HTR-8/SVneo (cell line): ENCODE measurements at places on chromosomes 16 and 17.

DNA sequence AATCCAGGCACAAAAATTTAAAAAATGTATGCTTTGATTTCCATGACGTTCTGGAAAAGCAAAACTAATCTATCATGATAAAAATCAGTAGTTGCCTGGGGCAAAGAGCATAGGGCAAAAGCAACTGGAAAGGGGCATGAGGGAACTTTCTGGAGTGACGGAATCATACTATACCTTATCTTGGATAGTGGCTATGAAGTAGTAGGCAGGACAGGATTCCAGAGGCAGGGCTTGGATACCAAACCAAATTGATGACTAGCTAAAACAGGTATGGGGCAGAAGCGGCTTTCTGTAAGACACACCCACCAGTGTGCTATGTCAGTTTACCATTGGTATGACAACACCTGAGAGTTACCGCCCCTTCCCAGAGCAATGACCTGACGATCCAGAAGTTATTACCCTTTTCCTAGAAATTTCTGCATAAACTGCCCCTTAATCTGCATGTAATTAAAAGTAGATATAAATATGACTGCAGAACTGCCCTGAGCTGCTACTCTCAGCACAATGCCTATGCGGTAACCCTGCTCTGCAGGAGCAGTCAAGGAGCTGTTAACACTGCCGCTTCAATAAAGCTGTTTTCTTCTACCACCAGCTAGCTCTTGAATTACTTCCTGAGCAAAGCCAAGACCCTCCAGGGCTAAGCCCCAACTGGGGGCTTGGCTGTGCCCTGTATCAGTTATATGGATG lies 56.7 kb downstream of the CFDP1 start:
- DNase-seq: no peak

DNA sequence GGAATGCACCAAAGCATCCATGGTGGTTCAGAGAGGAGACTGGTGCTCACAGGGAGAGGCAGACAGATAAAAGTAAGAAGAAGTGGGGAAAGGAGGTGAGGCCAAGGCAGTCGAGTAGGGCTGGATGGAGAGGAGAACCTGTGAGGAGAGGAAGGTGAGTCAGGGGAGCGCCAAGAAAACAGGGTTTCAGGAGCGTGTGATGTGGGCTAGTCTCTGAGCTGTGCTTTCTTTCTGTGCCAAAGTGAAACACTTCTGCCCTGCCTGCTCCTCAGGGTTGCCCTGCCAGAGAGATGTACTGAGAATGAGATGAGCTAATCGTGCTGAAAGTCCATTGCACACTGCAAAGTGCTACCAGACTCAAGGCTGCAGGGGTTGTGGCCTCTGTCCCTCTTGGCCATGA lies 310.7 kb upstream of the CCL2 start:
- DNase-seq: no peak

DNA sequence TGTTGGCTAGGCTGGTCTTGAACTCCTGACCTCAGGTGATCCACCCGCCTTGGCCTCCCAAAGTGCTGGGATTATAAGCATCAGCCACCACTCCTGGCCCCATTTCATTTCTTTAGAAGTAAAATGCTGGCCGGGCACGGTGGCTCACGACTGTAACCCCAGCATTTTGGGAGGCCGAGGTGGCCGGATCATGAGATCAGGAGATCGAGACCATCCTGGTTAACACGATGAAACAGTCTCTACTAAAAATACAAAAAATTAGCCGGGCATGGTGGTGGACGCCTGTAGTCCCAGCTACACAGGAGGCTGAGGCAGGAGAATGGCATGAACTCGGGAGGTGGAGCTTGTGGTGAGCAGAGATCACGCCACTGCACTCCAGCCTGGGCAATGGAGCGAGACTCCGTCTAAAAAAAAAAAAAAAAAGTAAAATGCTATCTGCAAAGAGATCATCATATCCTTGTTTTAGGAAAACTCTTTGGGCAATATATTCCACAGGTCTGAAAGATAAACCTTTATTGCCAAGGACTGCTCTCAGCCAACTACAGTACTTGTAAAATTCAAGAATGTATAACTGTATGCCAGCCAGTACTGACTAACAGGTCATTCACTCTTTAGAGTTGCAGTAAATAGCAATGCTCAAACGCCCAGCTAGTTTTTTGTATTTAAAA lies 3.8 kb downstream of the GJC1 start:
- no peak for DNase-seq

DNA sequence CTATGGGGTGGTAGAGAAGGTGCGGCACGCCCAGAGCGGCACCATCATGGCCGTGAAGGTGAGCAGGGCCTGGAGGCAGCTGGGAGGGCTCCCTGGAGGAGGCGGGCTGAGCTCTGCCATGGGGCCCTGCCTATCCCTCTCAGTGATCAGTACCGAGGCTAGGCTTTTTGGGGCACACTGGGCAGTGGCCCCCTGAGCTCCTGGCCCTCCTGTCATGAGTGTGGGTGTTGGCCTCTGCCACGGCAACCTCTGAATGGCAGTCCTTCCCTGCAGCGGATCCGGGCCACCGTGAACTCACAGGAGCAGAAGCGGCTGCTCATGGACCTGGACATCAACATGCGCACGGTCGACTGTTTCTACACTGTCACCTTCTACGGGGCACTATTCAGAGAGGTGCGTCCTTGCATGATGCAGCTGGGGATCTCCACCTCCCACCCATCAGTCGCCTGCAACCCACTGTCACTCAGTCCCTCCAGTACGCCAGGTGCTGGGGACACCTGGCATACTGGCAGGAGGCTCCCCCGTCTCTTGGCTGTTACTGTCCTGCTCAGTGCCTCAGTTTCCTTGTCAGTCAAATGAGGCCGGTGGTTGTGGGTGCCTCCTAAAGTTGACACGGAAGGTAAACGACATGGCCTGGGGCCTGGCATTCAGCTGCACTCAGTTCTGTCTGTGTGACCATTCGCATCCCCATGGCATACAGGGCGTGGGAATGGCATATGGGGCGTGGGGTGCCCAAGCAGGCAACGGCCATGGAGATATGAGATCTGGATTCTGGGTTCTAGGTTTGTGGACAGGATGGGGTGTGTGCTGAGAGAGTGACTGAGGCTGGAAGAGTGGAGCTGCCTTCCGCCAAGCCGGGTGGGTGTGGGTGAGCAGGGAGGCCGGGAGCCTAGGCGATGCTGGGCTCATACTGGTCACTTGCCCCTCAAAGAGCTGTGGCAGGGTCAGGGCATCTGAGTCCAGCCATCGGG lies 16.4 kb downstream of the MAP2K3 start:
- no peak for DNase-seq

DNA sequence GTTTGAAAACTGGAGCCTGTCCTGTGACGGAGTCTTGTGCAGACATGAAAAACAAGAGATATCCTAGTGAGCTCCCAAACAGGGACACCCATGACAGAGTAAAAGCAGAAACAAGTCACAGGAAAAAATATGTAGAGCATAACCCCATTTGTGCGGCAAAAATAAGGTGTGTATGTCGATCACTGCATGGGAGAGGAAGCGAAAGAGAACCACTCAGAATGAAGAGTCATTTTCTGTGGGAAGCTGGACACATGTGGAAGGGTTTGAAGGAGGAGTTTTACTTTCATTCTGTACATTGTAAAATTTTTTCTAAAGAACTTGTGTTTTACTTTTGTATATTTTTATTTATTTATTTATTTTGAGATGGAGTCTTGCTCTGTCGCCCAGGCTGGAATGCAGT lies 72.1 kb downstream of the JPH3 start:
- no peak for DNase-seq

DNA sequence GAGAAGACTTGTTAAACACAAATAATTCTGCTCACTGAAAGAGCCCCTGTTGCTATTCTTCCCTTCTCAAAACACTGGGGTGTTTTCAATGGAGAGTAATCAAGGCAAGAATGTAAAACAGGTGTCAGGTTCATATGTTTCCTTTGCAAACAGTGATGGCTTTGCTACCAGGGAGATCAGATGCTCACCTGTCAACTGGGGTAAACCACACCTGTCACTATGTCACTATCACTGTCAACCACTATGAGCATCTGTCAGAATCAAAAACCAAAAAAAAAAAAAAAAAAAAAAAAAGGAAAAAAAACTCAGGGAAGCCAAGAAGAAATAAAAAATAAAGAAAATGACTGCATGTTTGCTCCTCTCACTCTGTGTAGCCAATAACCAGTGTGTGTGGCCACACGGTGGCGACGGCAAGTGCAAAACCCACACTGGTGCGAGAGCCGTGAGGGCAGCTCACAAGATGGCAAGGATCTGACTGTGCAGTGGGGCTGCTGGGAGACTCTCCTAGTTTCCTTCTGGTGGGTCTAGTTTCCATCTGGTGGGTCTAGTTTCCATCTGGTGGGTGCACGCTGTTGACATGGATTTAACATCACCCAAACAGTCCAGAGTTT lies 22.7 kb downstream of the USP22 start:
- DNase-seq: no peak

DNA sequence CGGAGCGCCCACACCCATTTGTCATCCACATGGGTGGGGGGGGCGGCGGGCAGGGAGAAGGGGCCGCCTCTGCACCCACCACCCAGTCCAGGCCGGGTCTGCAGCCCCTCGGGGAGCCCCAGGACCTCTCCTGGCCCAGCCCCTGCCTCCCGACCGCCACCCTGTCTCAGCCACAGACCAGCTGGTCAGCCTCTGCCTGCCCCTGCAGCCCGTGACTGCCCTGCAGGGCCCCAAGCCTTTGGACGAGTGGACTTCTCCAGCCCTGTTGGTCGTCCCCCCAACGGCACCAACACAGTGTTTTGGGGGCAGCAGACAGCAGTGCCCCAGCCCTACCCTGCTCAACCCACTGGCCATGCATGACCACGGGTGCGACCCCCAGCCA lies 1.2 kb downstream of the PRR35 start:
- DNase-seq: no peak

DNA sequence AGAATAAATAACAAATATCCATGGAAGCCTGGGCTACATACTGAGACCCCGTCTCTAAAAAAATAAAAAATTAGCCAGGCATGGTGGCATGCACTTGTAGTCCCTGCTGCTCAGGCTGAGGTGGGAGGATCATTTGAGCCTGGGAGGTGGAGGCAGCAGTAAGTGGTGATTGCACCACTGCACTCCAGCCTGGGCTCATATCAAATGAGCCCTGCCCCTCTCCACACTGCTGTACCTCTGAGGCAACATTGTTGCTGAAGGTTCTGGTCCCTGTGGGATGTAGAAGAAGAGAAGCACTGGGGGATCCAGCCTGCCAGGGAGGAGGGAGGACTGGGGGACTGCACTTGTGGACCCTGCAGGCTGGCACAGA lies 11.4 kb upstream of the ARHGAP23 start:
- DNase-seq: no peak

DNA sequence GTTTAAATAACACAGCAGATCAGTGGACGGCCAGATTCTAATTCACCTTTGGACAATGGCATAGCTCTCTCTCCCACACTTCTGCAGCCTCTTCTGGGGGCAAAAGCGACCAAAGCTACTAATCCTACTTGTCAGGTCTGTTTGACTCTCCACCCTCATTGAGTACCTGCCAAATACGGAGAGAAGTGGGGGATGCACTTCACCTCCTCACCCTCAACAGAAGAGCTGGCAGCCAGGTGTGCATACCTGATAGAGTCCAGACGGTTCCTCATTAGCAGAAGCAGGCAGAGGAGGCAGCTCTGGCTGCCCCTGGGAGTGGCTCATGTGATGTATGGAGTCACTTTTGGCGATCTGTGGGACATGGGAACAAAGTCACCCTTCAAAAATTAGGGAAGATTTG lies 4.9 kb downstream of the DNAH3 start:
- DNase-seq: no peak

DNA sequence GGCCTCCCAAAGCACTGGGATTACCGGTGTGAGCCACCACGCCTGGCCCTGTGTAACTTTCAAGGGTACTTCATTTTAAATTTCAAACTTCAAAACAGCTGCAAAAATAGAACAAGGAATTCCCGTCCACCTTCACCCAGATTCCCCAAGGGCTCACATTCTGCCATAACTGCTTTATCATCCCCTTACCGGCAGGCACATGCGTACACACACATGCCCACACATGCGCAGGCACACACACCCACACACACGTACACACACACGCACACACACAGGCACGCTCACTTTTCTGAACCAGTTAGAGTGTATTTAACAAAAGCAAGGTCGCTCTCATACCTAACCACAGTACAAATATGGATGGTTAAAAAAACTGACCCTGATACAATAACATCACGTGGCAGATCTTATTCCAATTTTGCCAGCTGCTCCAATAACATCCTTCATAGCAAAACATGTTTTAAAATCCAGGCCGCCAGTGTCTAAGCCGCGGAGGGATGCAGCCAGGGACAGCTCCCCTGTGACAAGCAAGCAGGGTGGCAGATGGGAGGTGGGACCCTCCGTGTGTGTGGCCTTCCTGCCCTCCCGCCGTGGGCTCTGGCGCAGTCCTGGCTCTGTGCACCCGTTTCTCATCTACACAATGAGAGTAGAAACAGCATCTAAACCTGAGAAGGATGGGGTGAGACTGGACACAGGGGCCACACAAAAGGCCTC lies 23.1 kb downstream of the PDIA2 start:
- no peak for DNase-seq

- DNase-seq: no peak
Measured at GRCh38 chr17:42883802-42884558, 16.6 kb upstream of the G6PC1 start.

DNA sequence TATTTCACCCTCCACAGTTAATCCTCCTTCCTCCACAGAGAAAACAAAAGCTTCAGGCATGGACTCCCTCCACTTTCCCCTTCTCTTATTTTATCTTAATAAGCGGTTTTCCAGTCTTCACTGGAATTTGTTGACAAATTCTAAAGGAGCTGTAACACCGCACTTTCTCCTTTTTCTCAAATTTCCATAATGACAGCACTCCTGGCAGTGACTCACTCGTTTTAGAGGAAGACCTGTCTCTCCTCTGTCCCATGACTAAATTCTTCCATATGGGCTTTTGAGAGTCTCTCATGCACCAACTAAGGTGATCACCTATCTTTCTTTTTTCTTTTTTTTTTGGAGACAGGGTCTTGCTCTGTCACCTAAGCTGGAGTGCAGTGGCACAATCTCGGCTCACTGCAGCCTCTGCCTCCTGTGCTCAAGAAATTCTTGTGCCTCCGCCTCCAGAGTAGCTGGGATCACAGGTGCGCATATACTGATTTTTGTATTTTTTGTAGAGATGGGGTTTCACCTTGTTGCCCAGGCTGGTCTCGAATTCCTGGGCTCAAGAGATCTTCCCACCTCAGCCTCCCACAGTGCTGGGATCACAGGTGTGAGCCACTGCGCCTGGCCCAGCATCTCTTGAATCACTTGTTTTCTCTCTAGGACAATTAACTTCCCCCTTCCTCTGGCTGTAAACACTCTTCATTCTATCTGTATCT lies 7.7 kb downstream of the ITGAM start:
- DNase-seq: no peak
